ENCODE measurements at places on chromosomes 4 and X. TPM values are rescaled to one million over a fixed set of nuclear protein-coding genes. Genes with fewer than 3 reads are reported as not detected.

The SERPINA7 gene
- not detected for total RNA-seq

DNA sequence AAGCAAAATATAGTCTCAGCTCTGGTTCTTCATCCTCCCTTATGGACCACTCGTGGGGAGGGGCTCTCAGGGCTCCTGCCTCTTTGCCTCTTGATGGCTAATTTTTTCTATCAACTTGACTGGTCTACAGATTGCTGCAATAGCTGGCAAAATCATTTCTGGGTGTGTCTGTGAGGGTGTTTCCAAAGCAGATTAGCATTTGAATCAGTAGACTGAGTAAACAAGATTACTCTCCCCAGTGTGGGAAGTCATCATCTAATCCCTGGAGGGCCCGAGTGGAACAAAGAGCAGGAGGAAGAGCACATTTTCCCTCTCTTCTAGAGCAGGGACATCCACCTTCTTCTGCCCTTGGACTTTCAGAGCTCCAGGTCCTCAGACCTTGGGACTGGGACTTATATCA is 153.5 kb downstream of the STK32B start:
- no peak for DNase-seq

- peak; percentile 61 for DNase-seq
Measured at GRCh38 chrX:3143043-3143799, 102.0 kb downstream of the ARSF start.

- DNase-seq = peak; percentile 55
Measured at GRCh38 chr4:140427106-140427918, at the start of gene CLGN. TSS of gene CLGN (minus strand) at chr4:140427648. CDS start at chr4:140413078, 14,570 bp downstream.

DNA sequence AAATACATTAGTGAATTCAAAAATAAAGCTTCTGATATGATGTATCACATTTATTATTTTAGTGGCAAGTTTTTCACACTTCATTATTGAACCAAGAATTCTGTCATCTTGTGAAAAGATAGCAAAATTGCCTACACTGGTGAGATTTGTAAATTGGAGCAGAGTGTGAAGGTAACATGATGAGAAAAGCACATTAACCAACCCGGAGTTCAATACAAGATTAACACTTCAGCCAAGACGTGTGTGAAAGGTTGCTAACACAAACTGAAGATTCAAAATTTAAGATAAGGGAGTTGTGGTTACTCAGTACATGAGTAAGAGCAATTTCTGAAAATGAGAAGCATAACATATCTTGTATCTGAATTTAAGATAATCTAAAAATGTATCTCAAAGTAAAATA is 346.7 kb downstream of the PDHA2 start:
- no peak for DNase-seq

- DNase-seq = no peak
Measured at GRCh38 chrX:123988423-123989111, 27.1 kb downstream of the STAG2 start.

Data from M059J (cell line).